ENCODE measurements at places on chromosomes 6 and 20.
A peak's percentile ranks its signal among the peaks of the same experiment; 100 is the strongest.

- no peak for DNase-seq
Observed at GRCh38 chr6:47483853-47484546, 6.4 kb downstream of the CD2AP start.

- no peak for DNase-seq
Observed at GRCh38 chr6:56618050-56618449, 24.6 kb downstream of the DST start.

DNA sequence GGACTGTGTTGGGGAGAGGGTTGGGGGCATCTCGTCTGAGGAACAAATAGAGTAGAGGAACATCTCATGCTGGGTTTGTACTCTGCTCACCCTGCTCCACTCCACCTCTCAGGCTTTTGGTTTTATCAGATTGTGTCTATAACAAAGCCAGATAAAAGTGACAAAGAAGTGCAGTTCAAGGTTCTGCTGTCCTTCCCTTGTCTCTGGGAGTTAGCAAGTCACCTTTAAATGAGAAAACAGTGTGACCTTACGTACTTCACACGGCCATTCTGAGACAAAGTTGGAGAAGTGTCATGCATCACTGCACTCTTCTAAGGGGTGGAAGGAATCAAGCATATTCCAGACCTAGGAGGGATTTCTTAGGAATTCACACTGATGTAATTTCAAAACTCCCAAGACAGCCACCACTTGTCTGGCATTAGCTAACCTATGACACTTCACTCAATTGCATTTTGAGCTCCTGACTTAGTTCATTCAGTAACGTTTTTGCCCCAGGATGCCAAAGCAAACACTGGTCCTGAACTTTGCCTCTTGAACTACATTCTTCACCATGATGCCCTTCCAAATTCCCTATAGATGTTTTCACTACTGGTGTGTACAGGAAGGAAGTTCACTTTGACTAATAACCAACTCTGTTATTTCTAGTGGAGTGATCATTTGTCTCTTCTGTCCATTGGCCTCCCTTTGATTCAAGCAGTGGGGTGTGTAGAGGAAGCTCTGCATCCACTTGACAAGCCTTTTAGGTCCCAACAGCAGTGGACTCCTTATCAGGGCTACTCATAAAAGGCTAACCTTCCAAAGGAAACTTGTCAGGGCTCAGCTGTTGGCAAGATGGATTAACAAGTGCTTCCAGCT, 647.6 kb upstream of the FLRT3 start:
- peak; percentile 91 for DNase-seq

DNA sequence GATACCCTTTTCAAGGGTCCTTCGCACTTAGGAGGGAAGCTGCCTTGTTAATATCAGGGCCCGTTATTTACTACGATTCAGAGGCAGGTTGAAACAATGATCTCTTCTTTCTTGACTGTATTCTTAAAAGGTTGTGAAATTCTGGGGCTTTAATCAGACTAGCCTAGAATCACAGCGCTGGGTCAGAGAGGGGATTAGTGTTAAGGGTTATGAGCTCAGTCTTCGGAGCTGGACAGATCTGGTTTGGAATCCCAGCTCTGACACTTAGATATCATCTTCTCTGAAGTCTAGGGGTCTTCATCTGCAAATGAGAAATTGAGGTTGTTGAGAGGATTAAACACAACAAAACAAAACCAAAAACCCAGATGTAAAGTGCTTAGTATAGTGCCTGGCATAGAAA, 77.4 kb downstream of the CD83 start:
- DNase-seq: no peak

DNA sequence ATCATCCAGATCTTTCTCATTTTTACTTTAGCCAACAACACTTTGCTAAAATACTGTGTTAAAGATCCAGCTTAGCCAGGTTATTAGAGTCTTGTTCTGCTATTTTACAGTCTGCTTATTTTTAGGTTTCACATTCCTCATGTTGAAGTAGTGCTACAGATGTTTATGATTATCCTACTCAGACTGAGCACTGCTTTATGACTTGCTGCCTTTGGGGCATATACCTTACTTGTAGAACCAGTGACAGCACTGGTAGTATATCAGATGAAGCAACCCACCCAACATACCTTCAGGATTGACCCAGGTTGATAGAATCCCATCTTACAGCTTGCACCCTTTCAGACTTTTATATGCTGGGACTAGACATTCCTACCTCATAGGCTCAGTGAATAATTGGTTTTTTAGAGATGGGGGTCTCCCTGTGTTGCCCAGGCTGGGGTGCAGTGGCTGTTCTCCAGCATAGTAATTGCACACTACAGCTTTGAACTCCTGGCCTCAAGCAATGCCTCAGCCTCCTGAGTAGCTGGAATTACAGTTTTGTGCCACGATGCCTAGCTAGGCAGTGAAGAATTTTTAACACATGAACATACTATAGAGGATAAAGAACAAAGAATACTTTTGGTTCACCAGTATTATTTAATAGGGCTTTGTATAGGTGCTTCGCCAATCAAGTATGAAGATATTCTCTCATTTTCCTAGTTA, 63.8 kb upstream of the DYNLRB1 start:
- DNase-seq: no peak

- DNase-seq: no peak
Observed at GRCh38 chr6:113884011-113884410, 26.9 kb downstream of the MARCKS start.

- no peak for DNase-seq
Observed at GRCh38 chr6:12068899-12069557, 56.9 kb downstream of the HIVEP1 start.

DNA sequence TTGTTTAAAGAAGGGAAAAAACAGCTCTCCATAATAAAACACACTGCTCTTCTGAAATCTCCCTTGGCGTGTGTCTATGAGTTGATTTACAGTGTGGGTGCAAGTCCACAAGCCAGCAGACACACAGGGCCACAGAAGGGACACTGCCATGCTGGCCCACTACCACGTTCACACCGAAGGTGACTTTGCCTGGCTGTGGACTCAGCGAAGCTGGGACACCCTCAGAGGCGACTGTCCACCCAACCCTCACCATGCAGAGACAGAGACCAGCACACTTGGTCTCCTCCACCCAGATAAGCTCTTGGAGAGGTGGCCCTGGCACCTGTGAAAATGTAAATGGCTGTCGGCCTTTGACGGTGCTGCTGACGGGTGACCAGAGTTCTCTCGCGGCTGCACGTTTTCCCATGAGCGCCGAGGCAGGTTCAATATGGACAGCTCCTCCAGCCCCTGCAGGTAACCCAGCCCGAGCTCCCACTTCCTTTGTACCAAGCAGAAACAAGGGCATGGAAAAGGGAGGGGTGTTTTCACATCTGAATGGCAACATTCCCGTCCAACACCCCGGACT, 78.0 kb downstream of the YTHDF1 start:
- no peak for DNase-seq

- DNase-seq: no peak
Observed at GRCh38 chr6:169763881-169764280, 12.5 kb downstream of the ERMARD start.

DNA sequence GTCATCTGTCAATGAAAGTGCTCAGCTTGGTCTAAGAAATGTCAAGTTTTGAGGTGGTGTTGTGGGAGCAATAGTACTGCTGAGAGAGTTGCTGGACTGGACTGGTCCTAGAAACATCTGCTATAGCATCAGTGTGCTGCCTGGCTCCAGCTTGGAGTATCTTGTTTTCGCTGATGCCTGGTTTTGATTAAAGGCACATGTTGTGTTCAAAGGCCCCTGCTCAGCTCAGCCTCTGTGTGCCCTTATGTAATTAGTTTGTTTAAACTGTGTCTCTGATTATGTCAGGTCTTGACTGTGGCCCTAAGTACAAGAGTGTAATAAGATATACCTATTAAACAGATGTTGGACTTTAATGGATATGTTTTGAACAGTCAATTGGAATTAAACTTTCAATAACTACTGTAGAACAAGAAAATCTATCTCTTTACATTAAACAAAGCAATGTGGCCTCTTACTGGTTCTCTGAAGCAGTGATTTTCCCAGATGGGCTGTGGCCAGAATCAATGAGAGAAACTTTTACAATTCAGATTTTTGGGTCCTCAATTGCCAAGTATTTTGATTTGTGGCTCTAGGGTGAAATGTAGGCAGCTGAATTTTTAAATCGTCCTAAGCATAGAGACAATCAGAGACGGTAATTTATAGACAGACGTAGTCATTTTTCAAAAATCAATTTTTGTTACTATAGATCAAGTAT, 668.2 kb downstream of the DHX35 start:
- no peak for DNase-seq

GRCh38 chr6:84033523-84034451, at the start of gene MRAP2:
Gene MRAP2 (plus strand): TSS chr6:84033772. CDS start chr6:84055319, 21,547 bp downstream.
- DNase-seq: peak; percentile 21

GRCh38 chr20:60553095-60553494, 594.9 kb downstream of the CDH26 start:
- DNase-seq: no peak

DNA sequence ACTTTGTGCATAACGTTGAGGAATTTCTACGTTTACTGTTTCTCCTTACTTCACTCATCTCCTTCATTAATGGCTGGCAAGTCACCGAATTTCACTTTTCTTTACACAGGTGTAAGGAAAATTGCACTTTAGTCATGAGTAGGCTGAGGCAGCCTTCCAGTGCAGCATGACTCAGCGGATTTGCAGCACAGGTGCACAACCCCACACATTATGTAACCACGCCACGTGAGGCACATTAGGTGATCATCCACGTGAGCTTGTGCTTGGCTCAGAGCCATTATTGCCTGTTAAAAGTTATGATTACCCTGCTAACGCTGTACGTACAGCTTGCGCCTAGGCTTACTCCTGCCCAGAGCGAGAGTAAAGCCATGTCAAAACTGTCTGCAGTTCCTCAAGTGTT, 158.8 kb downstream of the NKAIN2 start:
- no peak for DNase-seq

DNA sequence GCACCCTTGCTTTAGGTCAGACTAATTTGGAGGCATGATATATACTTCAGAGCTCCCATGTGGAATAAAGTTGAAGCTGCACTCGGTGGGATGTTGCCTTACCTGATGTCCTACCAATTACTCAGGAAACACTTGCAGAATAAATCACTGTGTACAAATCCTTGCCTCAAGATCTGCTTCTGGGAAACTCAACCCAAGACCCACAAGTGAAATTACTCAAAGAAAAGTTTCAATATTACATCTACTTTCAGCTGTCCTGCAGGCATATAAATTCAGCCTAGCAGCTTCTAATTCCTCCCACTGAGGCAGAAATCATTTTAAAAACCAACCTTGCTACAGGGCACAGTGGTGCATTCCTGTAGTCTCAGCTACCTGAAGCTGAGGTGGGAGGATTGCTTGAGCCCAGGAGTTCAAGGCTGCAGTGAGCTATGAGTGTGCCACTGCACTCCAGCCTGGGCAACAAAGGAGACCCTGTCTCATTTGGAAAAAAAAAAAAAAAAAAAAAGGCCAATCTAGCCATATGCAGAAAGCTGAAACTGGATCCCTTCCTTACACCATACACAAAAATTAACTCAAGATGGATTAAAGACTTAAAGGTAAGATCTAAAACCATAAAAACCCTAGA, 20.7 kb upstream of the DCDC2 start:
- no peak for DNase-seq

GRCh38 chr6:43937236-43938177, 167.5 kb downstream of the VEGFA start:
- no peak for DNase-seq
